ENCODE measurements at places on chromosomes 13 and 19. TPM values are rescaled to one million over a fixed set of nuclear protein-coding genes. Genes with fewer than 3 reads are reported as not detected.

- no peak for DNase-seq
Observed at GRCh38 chr19:30648866-30649862, 277.0 kb downstream of the ZNF536 start.

DNA sequence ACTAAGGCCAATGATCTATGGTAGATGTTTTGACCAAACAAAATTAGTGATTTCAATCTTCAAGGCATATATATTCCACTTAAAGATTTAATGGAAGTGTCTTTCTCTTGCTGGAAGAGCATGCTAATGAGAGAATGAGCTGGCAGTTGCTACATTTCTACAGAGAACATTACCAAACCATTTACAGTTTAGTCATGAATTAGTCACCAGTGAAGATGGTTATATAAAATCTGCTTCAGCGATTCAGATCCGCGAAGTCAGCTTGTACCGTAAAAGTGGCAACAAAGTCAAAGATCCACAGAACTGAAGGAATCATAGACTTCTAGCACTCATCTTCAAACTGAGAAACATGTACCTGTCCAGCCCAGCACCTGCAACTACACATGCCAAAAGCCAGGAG lies 156.3 kb downstream of the SLITRK5 start:
- DNase-seq, result no peak

GRCh38 chr19:48319647-48320541 lies 5.5 kb upstream of the EMP3 start:
- peak; percentile 79 for DNase-seq

- DNase-seq, result no peak
Observed at GRCh38 chr19:38021352-38021751, 114.3 kb downstream of the SIPA1L3 start.

DNA sequence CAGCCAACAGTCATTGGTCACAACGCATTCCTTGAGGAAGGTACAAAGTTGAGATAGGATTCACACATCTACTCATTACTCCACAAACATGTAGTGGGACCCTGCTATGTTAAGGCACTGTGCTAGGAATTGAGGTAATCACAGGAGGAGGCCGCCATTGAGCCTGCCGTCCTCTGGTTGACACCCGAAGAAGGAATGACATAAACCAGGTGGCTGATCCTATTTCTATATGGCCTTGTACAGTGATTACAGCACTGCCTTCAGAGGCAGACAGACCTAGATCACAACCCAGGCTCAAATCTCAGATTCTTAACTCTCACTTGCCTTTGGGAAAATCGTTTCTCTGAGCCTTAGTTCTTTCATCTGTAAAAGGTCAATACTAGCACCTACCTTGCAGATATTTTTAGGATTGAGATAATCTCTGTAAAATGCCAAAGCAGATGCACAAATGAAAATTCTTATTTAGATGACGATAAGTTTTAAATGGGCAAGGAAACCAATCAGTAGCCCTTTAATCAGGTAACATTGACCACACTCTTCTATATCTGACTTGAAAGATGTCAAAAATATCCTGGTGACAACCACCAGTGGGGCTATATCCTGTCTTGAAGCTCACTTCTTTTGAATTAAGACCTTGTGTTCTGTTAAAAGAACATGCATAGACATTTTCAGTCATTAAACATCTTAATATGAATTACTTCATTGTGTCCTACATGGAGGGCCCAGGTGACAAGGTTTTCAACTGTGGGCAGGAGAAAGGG lies 251.6 kb downstream of the KCTD12 start:
- DNase-seq, result no peak

DNA sequence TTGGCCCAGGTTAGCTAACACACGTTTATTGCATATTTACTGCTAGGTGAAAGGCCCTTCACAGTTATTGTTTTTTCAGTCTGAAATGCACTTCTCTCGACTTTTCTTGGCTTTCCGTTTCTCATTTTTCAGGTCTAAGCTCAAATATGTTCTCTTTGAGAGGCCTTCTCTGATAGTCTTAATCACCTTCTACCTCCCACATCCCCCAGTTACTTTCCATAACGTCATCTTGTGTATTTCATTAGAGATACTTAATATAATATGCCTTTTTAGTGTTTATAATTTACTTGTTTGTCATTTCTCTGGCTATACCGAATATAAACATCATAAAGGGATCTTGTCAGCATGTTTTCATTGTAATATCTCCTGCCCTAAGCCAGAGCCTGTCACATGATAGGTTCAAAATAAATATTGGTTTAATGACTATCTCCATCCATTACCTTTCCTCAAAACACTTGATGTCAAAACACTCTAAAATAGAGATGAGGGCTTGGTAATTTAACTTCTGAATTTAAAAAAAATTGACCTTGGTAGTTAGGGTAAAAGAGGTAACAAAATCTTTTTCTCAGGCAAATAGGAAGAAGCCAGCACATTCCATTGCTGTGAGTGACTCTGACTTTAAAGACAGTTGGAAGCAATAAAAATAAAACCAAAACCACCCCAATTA lies 168.6 kb upstream of the RFC3 start:
- no peak for DNase-seq

- DNase-seq, result no peak
Observed at GRCh38 chr19:42571116-42571515, 23.6 kb downstream of the CEACAM8 start.

DNA sequence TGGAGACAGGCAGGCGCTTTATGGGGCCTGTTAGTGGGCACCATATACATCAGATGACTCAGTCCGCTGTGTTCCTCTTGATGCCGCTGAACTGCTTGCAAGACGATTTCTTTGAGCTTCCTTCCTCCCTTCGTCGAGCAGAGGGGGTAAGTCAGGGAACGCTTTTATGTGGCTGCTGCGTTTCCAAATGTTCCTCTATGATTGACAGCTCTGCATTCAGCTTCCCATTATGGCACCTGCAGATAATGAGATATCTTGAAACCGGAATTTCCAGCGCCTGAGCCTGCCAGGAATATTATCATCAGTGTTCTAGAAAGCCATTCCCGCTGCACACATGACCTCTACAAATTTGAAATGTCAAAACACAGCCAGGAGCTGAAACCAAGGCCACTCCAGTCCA lies 257.0 kb downstream of the TSHZ3 start:
- DNase-seq, result no peak

- no peak for DNase-seq
Observed at GRCh38 chr19:7595466-7596133, at the start of gene CAMSAP3. Gene CAMSAP3, plus strand, starts transcription at chr19:7595863. Its CDS starts 140 bp downstream, at chr19:7596003.

- no peak for DNase-seq
Observed at GRCh38 chr13:20704459-20705069, 1.1 kb downstream of the IL17D start.

DNA sequence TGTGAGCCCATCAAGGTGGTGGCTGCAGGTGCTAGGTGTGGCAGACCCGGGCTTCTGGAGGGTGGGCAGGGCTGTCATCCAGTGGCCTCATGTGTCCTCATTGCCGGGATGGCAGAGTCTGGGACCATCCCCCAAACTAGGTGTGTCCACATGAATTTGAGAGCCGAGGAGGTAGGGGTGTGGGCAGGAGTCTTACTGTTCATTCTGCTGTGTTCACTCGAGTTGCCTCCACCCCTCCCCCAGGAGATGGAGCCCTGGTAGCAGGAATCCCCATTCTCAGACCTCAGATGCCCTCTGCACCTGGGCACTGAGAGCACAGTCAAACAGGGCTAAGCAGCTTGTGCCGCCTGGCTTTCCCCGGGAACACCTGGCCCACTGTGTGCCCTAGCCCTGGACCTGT lies 22.4 kb downstream of the NAXD start:
- no peak for DNase-seq

- DNase-seq, result no peak
Observed at GRCh38 chr19:46901701-46902401, 41.1 kb downstream of the ARHGAP35 start.

- peak; percentile 45 for DNase-seq
Observed at GRCh38 chr13:96984051-96984508, 10.2 kb downstream of the OXGR1 start.

STK11 gene
- total RNA-seq, result 62.8 TPM

CDX2 gene
- not detected for total RNA-seq

ZIK1 gene
- 9.1 TPM for total RNA-seq

CA11 gene
- 0.59 TPM for total RNA-seq

KLK3 gene
- not detected for total RNA-seq

STOML3 gene
- not detected for total RNA-seq

ZNF320 gene
- 3.6 TPM for total RNA-seq

Measured in uterus (tissue), 4 donors.